ENCODE measurements at places on chromosomes 7 and 10. TPM values are rescaled to one million over a fixed set of nuclear protein-coding genes. Genes with fewer than 3 reads are reported as not detected.

- DNase-seq, result no peak
These were observed 99.0 kb downstream of the DYNC2I1 start for GRCh38 chr7:158955146-158955870.

GRCh38 chr7:145959981-145960380 lies 156.6 kb upstream of the CNTNAP2 start:
- no peak for DNase-seq

DNA sequence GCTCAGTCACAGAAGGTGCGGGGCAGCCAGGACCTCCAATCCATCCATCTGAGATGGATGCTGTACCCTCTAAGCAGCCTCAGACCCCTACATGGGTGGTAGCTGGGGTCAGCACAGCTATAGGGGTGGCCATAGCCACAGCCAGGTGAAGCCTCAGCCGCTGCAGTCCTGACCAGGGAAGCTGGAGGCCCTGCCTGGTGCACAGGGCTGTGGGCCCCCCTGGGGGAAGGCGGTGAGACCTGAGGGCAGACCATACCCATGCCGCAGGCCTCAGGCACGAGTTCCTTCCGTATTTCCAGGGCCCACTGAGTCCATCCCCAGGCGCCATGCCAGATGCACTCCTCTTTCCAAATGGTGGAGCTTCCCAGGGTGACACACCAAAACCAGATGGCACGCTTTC lies 96.6 kb upstream of the KDM7A start:
- DNase-seq, result no peak

GRCh38 chr7:158244430-158244829 lies 343.2 kb downstream of the PTPRN2 start:
- DNase-seq, result no peak

GRCh38 chr7:33157311-33157710 lies 27.9 kb downstream of the BBS9 start:
- DNase-seq, result no peak

- no peak for DNase-seq
These were observed 10.6 kb downstream of the ZYX start for GRCh38 chr7:143391462-143392404.

DNA sequence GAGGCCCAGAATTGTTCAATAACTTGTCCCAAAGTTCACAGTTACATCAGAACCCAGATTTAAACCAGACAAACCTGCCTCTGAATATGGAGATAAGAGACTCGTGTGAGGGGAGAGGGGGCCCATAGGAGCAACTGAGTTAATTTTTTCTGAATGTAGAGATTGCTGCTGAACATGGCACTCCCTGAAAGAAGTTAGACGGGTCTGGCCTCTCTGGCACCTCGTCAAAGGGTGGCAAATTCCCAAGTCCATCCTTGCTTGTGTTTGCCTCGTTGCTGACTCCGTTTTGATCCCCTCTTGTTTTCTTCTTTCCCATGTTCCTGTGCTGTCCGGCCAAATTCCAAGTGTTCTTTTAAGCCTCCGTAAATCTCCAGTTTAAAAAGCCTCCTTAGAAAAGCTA lies 35.2 kb upstream of the YAE1 start:
- DNase-seq, result no peak

GRCh38 chr7:80087051-80087770 lies 47.4 kb upstream of the GNAI1 start:
- DNase-seq, result peak; percentile 60

- DNase-seq, result no peak
These were observed 77.5 kb upstream of the PHYHIPL start for GRCh38 chr10:59098831-59099452.

- no peak for DNase-seq
These were observed 158.0 kb downstream of the CDH23 start for GRCh38 chr10:71554671-71555070.

GRCh38 chr10:9745158-9745557 lies 1272.5 kb upstream of the CELF2 start:
- DNase-seq, result no peak

- DNase-seq, result no peak
These were observed 9.4 kb upstream of the CRTAC1 start for GRCh38 chr10:98039690-98040381.

DNA sequence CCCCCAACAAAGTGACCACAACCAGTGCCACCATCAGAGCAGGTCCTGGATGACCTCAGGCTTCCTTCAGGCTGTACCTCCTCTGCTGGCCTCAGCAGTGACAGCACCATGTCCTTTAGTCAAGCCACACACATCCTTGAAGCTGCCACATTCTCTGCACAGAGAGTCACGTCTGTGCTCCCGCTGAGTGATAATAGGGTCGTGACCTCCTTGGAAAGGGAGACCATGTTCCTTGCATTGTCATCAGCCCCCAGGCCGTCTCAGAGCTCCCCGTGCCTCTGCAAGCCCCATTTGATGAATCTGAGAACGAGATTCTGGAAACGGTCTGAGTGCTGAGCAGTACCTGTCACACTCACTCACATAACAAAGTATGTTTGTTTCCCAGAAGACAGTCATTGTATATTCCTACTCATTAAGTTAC lies 106.5 kb upstream of the PRR15 start:
- no peak for DNase-seq

GRCh38 chr7:81005254-81005653 lies 86.4 kb upstream of the SEMA3C start:
- DNase-seq, result no peak

DNA sequence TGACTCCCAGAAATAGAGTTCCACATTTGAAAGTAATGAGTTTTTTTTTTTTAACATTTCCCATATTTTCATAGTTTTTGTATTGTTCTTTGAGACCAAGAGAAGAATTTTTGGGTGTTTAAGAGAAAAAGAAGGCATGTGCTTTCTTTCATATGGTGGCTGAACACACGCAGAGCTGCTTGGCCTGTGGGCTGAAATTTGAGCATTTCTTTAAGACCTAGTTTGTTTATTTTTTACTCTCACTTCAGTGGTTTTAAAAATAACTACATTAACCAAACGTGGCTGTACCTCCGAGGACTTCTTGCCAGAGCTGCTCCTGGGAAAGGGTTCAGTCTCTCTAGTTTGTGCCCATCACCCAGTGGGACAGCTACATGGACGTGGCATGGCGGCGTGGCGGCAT lies 58.3 kb downstream of the INPP5A start:
- DNase-seq, result no peak

DNA sequence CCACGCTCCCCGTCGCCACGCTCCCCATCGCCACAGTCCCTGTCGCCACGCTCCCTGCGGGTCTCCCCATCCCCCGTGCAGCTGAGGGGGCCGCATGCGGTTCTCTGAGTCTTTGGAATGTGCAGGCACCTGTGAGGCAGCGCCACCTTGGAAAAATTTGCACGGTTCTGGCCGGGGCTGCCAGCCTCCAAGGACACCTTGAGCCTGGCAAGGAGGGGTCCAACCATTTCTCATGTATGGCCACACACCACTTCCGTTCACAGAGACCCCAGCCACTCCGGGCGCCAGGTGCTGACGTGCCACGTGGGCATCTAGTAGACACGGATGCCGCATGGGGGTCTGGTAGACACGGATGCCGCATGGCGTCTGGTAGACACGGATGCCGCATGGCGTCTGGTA lies 70.5 kb upstream of the ADGRA1 start:
- DNase-seq, result no peak

DNA sequence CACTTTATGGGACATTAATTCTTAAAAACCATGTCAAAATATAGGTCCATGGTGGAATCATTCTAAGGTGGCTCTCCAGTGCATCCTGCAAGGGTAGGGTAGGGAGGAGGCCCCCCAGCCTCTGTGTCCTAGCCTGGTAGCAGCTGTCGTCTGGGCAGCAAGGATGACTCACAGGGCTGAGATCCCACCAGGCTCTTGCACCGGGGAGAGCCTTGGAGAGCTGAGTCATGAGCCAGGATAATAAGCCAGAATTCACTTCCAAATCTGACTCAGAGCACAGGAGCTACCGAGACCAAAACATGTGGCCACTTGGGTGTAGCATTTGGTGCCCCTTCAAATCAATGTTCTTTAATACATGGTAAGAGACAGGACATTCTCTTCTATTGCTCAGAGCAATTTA lies 298.5 kb downstream of the NEBL start:
- peak; percentile 91 for DNase-seq

GRCh38 chr7:158052381-158053060 lies 535.1 kb downstream of the PTPRN2 start:
- no peak for DNase-seq

The TMEM120A gene
- total RNA-seq, result 23.8 TPM

The PLXNA4 gene
- not detected for total RNA-seq

The SEMA3D gene
- total RNA-seq, result 1.2 TPM

The PILRA gene
- not detected for total RNA-seq

The KNDC1 gene
- total RNA-seq, result 0.92 TPM

The PIP gene
- not detected for total RNA-seq

The MMD2 gene
- not detected for total RNA-seq

The RAMP3 gene
- not detected for total RNA-seq

The RNF148 gene
- not detected for total RNA-seq
